GF-D8 (cell line): ENCODE measurements at places on chromosomes 12 and 14.

GRCh38 chr14:81890020-81890419 lies 356.4 kb upstream of the SEL1L start:
- DNase-seq = no peak

DNA sequence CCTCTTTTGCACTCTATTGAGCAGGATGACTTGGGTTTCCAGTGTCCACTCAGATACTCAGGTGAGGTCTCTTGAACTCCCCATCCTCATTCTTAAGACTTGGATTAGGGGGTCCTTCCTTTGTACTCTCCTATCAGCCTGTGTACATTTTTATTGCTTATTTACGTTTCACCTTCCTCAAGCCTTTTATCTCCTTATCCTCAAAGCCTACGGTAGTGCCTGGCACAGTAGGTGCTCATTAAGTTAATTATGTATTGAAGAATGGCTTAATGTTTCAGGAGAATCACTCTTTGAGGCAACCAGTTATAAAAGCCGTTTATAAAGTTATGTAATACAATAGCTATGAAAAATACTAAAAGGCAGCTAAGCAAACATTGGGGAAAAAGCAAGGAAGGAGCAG lies 315.7 kb downstream of the NPAS3 start:
- no peak for DNase-seq

GRCh38 chr12:13071305-13072280 lies 27.4 kb downstream of the FAM234B start:
- no peak for DNase-seq

DNA sequence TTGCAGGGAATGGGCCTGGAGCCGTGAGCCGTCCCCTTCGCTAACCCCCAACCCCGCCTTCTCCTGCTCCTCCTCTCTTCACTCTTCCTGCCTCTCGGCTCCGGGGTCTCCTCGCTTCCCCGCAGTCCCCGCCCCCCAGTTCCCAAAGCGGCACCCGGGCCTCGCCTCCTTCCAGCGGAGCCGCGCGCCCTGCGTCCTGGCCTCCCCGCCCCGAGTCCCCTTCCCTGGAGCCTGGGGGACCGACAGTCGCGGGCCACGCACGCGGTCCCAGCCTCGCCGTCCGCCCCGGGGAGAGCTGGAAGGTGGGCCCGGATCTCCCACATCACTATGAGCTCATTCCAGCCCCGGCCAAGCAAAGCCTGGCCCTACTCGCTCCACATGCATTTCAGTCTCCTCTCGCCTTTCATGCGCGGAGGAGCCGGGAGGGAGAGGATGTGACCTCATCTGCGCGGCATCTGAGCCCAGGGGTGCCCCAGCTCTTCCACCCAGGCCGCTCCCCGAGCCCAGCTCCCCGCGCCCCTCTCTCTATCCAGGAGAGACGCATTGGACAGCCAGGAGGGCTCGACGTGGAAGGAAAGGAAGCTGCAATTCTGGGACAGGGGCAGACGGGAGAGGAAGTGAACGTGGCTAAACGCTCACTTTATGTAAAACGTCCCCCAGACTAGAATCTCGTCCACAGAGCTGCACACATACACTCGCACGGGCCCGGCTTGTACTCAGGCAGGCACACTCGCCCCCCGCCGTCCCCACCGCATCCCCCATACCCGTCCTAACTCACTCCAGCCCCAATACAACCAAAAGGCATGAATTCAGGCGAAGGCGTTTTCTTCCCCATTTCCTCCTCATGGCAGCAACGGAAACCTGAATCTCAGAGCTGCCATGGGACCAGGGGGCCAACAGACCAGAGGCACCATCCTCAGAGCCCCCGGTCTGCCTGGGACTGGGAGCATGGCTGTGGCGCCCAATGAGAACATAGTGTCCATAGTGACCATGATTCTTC lies 108.7 kb upstream of the CCND2 start:
- no peak for DNase-seq

DNA sequence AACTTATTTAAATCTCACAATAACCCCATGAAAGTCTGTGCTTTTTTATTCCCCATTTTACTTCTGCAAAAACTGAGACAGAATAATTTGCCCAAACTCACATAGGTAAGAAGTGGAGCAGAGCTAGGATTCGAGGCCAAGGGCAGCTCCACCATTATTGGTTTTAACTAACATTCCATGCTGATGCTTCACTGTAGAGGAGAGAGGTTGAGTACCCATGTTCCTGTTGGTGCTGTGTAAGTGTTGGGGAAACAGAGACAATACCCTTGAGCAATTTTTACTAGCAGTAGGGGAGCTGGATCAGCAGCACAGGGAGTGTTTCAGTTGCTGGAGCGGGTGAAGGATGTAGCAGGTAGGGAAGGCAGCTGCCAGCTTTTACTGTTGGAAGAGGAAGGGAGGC lies 21.1 kb downstream of the RASSF8 start:
- no peak for DNase-seq

GRCh38 chr12:29574500-29574899 lies 77.0 kb upstream of the OVCH1 start:
- DNase-seq = no peak

GRCh38 chr12:44655846-44656245 lies 220.3 kb downstream of the NELL2 start:
- no peak for DNase-seq

GRCh38 chr12:75760573-75761294 lies 249.3 kb upstream of the KRR1 start:
- no peak for DNase-seq

DNA sequence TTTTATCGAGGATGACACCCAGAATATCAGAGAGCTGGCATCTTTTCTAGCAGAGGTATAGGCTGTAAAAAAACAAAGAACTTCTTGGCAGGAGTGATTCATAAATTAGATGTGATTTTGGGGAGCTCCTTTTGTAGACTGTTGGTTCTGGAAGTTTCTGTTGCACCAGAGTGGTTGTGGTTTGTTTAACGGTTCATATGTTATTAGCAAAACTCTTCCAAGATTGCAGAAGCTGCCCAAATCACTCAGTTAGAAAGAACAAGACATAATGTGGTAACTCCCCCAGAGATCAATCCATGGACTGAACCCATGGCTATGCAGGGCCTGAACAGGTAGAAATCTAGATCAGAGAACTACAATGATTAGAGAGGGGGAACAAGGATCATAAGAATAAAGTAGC lies 6.7 kb upstream of the RNASE10 start:
- peak; percentile 28 for DNase-seq

DNA sequence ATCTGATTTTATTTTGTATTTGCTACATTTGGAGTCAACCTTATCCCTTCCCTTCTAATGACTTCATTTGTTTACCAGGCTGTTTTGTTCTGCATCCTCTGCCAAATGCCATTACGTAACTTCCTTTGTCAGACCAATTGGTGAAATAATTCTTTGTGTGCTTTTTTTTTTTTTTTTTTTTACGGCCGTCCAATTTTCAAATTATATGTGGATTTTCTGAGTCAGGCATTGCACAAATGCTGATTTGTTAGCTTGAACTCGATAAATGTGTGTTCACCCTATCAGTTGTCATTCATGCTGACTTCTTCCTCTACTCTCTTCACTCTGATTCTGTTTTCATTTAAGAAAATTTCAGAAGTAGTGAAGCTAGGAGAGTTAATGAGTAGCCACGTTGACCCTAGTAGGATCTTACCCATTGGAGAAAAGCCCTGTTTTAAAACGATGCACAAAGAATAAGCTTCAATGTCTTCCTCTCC lies 386.2 kb downstream of the DIO2 start:
- no peak for DNase-seq

GRCh38 chr12:124782132-124782531 lies 81.5 kb downstream of the SCARB1 start:
- DNase-seq = no peak

GRCh38 chr14:101222362-101223070 lies 319.0 kb upstream of the RTL1 start:
- no peak for DNase-seq

GRCh38 chr12:125167658-125168057 lies 102.4 kb downstream of the AACS start:
- no peak for DNase-seq

- DNase-seq = no peak
Measured at GRCh38 chr14:52040598-52040997, 28.3 kb downstream of the NID2 start.

- DNase-seq = no peak
Measured at GRCh38 chr14:99737956-99738667, 54.0 kb downstream of the CYP46A1 start.

DNA sequence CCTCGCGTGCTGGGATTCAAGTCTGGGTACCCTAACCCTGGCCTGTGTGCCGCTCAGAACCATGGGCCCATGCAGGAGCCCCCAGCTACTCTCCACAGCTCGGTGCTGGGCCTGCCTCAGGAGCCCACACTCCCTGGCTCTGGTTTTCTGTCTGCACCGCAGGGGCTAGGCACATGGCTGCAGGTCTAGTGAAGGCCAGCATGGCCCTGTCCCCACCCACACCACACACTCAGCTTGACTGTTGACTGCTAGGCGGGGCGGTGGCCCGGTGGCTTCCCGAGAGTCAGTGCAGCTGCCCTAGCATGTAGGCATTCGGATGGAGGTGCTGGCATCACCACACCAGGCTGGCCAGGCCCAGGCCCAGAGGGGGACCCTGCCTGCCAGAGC lies 7.9 kb downstream of the INF2 start:
- DNase-seq = no peak

DNA sequence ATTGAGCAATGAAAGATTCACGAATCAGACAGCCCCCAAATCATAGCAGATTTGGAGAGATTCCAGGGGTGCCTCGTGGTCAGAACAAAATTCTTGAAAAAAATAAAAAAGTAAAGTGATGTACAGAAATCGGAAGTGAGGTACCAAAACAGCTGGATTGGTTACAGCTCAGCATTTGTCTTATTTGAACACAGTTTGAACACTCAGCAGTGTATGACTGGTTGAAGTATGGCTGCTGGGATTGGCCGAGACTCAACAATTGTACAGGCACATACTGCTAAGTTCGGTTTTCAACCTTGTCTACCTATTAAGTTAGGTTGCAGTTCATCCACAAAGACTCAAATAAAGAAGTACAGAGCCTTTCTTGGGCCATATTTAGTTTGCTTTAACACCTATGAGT lies 865.4 kb upstream of the TMEM132C start:
- DNase-seq = no peak

GRCh38 chr14:104600141-104600643 lies 4.4 kb downstream of the TMEM179 start:
- DNase-seq = no peak

DNA sequence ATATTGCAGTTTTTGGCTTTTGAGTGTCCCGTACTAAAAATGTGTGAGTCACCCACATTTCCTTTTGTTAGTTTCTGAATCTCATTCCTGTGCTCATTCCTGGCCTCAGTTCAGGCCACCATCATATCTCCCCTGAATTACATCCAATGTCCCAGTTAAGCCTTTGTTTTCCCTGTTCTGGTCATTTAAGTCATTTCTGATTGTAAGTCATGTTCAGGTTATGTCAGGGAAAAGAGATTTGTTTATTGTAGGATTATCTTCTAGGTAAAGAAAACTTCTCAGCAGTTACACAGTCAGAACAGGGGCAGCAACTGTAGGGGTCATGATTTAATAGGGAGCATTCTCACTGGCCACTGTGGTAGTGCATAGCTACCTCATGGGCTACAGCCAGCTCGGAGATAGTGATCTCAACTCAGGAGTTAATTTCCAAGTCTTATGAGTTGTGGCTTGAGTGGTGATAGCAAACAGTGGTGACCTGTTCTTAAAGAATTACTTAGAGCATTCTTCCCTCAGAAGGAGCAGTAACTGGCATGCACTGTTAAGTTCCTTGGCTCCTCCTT lies 6.7 kb downstream of the DDX47 start:
- no peak for DNase-seq

DNA sequence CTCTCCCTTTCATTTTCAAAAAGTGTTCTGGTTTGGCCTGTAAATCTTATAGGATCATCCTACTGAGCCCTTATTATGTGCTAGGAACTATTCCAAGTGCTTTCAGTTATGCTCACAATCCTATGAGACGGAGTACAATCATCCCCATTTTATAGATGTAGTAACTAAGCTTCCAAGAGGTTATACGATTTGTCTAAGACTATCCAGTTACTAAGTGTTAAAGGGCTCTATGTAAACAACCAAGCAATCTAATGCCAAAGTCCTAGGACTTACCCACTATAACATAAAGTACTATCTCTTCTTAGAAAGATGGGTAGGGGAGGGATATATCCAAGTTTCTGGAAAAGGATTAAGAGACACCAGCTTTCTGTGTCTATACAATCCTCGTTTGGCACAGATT lies 6.7 kb downstream of the CFL2 start:
- DNase-seq = no peak

DNA sequence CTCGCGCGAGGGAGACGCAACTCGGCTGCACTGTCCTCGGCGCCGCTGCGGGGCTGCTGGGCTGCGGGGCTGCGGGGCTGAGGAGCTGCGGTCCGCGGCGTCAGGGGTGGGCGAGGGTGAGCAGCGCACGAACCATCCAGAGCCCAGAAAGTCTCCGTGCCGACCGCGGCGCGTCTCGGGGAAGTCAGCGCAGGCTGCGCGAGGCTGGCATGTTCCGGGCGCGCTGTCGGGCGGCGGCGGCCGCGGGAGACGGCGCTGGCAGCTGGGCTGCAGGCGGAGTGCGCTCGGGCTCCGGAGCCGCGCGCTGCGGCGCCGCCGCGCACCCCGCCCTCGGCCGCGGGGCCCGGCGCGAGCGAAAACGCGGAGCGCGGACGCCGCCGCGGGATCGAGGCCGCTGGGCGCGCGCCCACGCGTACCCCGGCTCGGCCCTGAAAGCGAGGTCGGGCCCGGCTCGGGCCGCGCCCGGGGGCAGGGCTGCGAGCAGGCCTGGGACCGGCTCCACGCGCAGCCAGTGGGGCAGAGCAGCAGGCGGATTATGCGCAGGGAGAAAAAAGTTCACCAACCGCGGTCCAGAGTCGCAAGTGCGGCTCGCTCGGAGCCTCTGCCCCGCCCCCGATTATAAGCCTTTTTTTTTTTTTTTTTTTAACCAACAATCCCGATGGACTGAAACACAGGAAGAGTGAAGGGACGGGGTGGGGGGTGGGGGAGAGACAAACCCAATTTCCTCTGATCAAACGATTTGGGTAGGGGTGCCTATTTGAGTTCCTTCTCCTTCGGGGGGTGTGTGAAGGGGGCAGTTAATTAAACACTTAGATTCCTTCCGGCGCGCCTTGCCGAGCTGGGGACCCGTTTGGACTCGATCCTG lies at the start of gene PRICKLE1:
Gene PRICKLE1, minus strand, starts transcription at position 282 of the 865 bp plus-strand sequence. CDS start 117,230 bp downstream, outside the sequence.
- DNase-seq = no peak

DNA sequence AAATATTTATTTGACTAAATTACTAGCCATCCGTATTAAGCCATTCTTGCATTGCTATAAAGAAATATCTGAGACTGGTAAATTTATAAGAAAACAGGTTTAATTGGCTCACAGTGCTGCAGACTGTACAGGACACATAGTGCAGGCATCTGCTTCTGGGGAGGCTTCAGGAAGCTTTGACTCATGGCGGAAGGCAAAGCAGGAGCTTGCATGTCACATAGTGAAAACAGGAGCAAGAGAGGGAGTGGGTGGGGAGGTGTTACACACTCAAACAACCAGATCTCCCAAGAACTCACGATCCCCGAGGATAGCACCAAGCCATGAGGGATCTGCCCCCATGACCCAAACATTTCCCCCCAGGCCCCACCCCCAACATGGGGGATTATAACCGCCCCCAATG lies 26.7 kb upstream of the RAB21 start:
- DNase-seq = no peak

- no peak for DNase-seq
Measured at GRCh38 chr14:103138301-103139131, 15.3 kb downstream of the TNFAIP2 start.

GRCh38 chr14:70827347-70827746 lies 18.0 kb upstream of the MAP3K9 start:
- no peak for DNase-seq
